Kidney (tissue), 22 donors: ENCODE measurements at places on chromosomes 2 and 18. TPM values are rescaled to one million over a fixed set of nuclear protein-coding genes. Genes with fewer than 3 reads are reported as not detected.

DNA sequence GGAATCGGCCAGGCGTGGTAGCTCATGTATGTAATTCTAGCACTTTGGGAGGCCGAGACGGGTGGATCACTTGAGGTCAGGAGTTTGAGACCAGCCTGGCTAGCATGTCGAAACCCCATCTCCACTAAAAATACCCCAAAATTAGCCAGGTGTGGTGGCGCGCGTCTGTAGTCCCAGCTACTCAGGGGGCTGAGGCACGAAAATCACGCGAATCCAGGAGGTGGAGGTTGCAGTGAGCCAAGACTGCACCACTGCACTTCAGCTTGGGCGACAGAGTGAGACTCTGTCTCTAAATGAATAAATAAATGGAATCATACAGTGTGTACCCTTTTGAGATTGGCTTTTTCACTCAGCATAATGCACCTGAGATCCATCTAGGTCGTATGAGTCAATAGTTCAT is 19.4 kb upstream of the TTC39C start:
- no peak overlapping the region for H3K4me3 ChIP-seq
- H3K36me3 ChIP-seq: no peaks in the 10 kb centered on the region
- H3K4me1 ChIP-seq: no peaks in the 10 kb centered on the region

DNA sequence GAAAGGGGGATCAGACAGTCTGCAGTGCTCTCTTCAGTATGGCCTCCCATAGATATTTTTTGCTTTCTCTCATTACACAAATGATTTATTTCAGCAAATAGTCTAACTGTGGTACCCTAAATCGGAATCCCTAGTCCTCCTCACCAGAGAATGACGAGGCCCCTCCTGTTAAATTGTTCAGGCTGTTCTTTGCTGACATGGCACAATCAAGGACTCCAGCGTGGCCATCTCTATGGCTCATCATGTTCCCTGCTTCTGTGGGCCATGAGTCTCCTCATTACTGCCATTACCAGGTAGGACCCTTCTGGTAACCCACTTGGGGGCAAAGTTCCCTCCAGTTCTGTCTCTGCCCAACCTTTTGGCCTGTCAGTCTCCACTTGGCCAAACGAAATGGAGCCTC is 62.2 kb downstream of the NAB1 start:
- no peak overlapping the region for H3K4me3 ChIP-seq
- H3K27ac ChIP-seq: no peak overlapping the region
- no peaks in the 10 kb centered on the region for H3K4me1 ChIP-seq
- no peaks in the 10 kb centered on the region for H3K27me3 ChIP-seq
- no peak for DNase-seq

- DNase-seq: no peak
- H3K36me3 ChIP-seq: no peaks in the 10 kb centered on the region
- no peaks in the 10 kb centered on the region for H3K4me1 ChIP-seq
- H3K27me3 ChIP-seq: no peaks in the 10 kb centered on the region
Observed at GRCh38 chr18:10101729-10102128, 187.9 kb downstream of the VAPA start.

- DNase-seq: peak; percentile 86
- H3K27ac ChIP-seq: no peak overlapping the region
- H3K27me3 ChIP-seq: no peaks in the 10 kb centered on the region
- no peak overlapping the region for H3K4me3 ChIP-seq
Observed at GRCh38 chr2:105102963-105103421, 65.1 kb downstream of the MRPS9 start.

DNA sequence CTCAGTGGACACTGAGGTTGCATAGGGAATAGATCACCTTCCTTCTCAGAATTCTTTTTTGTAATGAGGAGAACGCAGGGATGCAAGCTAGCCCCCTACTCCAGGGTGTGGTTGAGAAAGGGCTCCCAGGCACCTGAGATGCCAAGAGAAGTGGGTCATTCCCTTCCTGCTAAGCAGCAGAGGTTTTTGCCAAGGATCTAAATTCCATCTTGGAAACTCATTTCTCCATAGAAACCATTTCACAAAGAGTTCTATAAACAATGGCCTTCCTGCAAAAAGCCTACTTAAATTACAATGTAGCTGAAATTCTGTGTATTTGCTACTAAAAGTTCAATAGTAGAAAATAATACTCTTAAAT is 3.7 kb upstream of the PPP3R1 start:
- H3K36me3 ChIP-seq: no peaks in the 10 kb centered on the region
- H3K27me3 ChIP-seq: no peaks in the 10 kb centered on the region
- DNase-seq: no peak
- no peaks in the 10 kb centered on the region for H3K4me1 ChIP-seq

DNA sequence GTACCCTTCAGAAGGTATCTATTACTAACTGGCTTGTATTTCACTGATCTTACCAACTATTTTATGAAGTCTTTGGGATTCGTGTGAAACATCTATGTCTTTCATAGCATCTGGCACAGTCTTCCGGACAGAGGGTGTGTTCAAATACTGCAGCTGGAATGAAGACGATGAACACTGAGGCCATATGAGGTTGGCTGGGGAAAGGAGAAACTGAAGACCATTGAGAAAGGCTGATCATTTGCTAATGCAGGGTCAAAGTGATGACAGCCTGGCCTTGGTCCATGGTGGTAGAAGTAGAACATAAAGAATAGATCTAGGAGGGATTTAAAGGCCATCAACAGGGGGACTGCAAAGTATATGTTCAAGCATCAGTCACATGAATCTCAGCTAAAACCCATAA is 132.7 kb downstream of the CCBE1 start:
- H3K27me3 ChIP-seq: no peaks in the 10 kb centered on the region
- H3K27ac ChIP-seq: no peak overlapping the region
- H3K36me3 ChIP-seq: no peaks in the 10 kb centered on the region

- no peak overlapping the region for H3K4me3 ChIP-seq
- no peaks in the 10 kb centered on the region for H3K36me3 ChIP-seq
- no peaks in the 10 kb centered on the region for H3K27me3 ChIP-seq
- H3K27ac ChIP-seq: no peak overlapping the region
- peaks cover 18% of the 10 kb centered on the region for H3K4me1 ChIP-seq
Observed at GRCh38 chr2:8533923-8534322, 147.9 kb upstream of the ID2 start.

The SRBD1 gene
- 19.5 TPM for total RNA-seq

The STK36 gene
- 53.7 TPM for total RNA-seq

The ORC2 gene
- 26.0 TPM for total RNA-seq
